Endothelial cell (in vitro differentiated cells): ENCODE measurements at places on chromosomes 2 and 18. TPM values are rescaled to one million over a fixed set of nuclear protein-coding genes. Genes with fewer than 3 reads are reported as not detected.

Gene ACMSD
- not detected for total RNA-seq

Gene MAT2A
- total RNA-seq = 151 TPM

GRCh38 chr2:25824718-25825117 is 53.6 kb downstream of the ASXL2 start:
- H3K4me1 ChIP-seq = peaks cover 7% of the 10 kb centered on the region
- no peak for DNase-seq
- H3K27me3 ChIP-seq = no peaks in the 10 kb centered on the region
- H3K36me3 ChIP-seq = no peaks in the 10 kb centered on the region

DNA sequence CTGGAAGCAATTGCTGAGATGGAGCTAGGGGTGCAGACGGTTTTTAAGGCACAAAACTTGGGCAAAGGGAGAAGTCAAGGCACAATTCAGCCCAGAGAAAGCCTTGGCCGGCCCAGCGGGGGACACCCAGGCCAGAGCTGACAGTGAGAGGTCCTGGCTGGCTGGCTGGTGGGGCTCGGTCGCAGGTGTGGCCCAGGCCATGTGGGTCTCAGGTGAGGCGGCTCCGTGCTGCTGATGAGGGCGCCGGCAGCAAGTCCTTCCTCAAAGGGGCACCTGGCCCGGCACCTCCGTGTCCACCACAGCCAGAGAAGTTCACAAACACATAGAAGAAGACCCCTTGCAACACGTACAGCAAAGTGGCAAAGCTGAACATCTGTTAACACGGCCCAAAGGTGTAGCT is 54.2 kb upstream of the LDLRAD4 start:
- H3K27me3 ChIP-seq = peaks cover 2% of the 10 kb centered on the region
- no peaks in the 10 kb centered on the region for H3K4me1 ChIP-seq
- H3K4me3 ChIP-seq = no peak overlapping the region
- H3K27ac ChIP-seq = no peak overlapping the region

DNA sequence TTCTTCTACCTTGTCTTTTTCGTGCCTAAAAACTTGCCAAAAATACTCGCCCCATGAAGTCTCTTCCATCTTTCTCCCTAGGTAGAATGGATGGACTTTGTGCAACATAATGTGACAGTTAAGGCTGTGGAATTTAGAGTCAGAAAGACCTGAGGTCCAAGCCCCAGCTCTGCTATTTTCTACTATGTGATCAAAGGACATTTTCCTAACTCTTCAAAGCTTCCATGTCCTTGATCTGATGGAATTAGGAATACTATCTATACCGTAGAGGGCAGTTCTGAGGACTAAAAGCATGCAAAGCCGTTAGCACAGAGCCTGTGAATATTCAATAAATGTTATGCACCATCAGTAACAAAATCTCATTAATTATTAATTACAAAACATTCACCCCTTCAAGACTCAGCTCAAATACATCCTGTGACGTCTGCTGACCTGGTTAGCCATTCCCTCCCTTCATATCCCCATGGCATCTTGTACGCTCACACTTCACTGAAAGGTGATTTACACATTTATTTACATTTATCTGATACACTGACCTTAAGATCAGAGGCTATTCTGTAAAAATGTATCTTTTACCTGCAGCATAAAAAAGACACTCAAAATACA is 15.1 kb downstream of the IWS1 start:
- H3K4me3 ChIP-seq = no peak overlapping the region
- peaks cover 33% of the 10 kb centered on the region for H3K4me1 ChIP-seq
- H3K27ac ChIP-seq = no peak overlapping the region
- no peak for DNase-seq

DNA sequence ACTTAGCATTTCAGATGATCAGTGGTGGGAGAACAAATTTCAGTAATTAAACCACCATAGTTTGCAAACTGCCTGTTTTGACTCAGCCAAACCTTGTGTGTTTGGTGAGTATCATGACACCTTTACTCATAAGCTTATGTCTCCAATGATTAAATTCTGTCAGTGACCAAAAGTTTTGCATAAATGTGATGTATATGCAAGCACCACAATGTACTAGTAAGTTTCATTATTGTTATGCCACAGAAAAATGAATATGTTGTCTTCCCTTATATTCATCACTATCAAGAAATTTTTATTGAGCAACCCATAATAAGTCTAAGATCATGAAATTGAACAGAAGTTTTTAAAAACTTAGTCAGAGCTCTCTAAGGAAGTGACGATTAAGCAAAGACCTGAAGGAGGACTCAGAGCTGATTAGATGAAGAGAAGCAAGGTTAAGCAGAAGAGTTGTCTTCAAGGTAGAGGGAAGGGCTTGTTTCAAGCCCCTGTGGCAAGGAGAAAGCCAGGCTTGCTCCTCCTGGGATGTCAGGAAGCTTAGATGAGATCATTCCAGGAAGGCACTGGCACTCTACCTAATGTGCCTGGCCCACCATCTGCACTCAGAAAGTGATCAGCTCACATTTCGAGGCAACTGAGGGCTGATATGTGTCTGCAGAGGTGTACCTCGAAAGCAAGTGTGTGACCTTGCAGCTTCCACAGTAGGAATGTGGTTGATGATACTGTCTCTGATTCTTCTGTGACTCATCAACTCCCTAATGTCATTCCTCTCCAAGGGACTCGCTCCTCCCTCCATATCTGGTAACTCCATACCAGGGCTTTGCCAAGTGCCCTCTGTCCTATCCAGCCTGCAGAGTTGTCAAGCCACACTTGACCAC is 54.7 kb downstream of the KCTD18 start:
- no peak overlapping the region for H3K27ac ChIP-seq
- H3K4me3 ChIP-seq = no peak overlapping the region
- peaks cover 2% of the 10 kb centered on the region for H3K27me3 ChIP-seq
- peaks cover 23% of the 10 kb centered on the region for H3K36me3 ChIP-seq
- no peak for DNase-seq

GRCh38 chr2:217404236-217404760 is 544.4 kb upstream of the TNP1 start:
- H3K27ac ChIP-seq = no peak overlapping the region
- peaks cover 3% of the 10 kb centered on the region for H3K27me3 ChIP-seq
- H3K4me3 ChIP-seq = no peak overlapping the region
- peaks cover 17% of the 10 kb centered on the region for H3K4me1 ChIP-seq
- H3K36me3 ChIP-seq = peaks cover 11% of the 10 kb centered on the region

DNA sequence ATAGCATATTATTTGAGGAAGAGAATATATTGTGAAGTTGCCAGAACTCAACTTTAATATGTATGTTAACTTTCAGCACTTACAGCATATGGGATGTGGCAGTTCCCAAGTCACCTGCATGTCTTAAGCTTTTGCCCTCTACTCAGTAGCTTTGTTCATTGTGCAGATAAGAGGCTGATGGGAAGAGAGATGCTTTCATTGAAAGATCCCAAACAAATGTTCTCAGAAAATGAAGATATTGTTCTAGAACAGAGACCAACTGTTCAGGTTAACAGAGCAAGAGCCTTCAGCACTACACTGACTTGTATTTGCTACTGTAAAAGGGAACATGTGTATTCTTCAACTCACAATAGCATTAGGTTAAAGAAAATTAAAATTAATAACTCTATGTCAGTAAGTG is 28.1 kb downstream of the GAREM1 start:
- H3K4me1 ChIP-seq = no peaks in the 10 kb centered on the region
- H3K36me3 ChIP-seq = no peaks in the 10 kb centered on the region
- no peaks in the 10 kb centered on the region for H3K27me3 ChIP-seq
